ENCODE measurements at places on chromosomes 4 and X.
A peak's percentile ranks its signal among the peaks of the same experiment; 100 is the strongest.

DNA sequence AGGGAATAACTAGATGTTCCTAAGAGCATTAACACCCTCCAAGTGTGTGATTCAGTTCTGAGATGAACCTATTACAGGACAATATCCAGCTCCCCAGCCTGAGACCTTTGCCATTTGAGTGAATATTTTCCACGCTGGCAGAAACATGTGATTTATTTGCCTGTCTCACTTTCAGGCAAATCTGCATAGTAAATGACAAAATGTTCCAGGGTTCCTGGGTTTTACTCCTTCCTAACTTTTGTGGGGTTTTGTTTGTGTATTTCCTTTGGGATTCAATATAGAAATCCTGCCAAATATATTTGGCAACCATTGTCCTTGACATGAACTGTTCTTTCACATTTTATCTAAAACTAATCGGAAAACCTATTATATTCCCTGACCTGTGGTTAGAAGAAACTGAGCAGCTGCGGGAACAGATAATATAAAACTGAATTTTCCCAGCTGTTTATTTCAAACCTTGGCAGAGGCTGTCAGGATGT, 12.5 kb downstream of the F8 start:
- DNase-seq, result no peak

- no peak for DNase-seq
Measured at GRCh38 chr4:156158747-156159146, 205.1 kb upstream of the CTSO start.

DNA sequence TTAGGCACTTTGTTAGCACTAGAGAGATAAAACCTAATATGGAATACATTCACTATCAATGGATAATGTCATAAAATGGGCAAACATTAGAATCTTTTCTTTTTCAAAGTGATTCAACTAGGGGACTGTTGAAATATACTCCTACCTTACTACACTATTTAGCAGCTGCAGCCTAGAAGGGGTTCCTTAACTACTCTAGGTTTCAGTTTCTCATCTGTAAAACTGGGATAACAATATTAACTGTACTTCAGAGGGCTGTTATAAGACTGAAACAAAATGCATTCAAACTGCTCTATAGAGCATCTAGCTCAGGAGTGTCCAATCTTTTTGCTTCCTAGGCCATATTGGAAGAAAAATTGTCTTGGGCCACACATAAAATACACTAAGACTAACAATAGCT, 147.4 kb downstream of the CDS1 start:
- DNase-seq, result no peak

DNA sequence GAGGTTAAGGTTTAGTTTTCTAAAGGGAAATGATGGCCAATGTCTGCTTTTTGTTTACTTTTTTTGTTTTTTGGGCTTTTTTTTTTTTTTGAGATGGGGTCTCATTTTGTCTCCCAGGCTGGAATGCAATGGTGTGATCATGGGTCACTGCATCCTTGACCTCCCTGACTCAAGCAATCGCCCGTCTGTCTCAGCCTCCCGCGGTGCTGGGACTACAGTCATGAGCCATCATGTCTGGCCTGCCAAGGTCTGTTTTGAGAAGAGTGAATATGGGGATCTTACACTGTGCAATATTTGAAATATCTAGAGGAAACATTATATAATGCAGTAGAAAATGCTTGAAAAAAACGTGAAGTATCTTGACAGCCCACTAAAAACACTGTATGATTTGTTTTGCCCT, 162.5 kb downstream of the GASK1B start:
- DNase-seq, result no peak

DNA sequence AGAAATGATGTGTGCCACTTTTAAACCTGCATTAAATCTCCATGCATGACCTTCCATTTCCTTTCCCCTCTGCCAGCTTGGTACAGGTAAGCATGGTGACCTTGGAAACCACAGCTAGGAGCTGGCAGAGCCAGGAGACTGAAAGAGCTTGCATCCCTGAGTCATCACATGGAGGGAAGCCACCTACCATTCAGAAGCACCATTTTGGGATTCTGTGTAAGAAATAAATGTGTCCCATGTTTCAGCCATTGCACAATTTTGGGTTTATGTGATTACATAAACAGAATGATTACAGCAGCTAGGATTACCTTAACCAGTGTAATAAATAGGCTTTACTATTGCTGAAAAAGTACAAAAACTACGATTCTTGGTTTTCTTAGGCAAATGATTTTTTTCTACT, 17.3 kb upstream of the CCDC149 start:
- DNase-seq, result no peak

- no peak for DNase-seq
Measured at GRCh38 chrX:151151665-151152267, 24.6 kb upstream of the GPR50 start.

- DNase-seq, result no peak
Measured at GRCh38 chrX:47169726-47170515, 23.7 kb upstream of the UBA1 start.

- DNase-seq, result no peak
Measured at GRCh38 chr4:125735102-125735501, 420.3 kb downstream of the FAT4 start.

DNA sequence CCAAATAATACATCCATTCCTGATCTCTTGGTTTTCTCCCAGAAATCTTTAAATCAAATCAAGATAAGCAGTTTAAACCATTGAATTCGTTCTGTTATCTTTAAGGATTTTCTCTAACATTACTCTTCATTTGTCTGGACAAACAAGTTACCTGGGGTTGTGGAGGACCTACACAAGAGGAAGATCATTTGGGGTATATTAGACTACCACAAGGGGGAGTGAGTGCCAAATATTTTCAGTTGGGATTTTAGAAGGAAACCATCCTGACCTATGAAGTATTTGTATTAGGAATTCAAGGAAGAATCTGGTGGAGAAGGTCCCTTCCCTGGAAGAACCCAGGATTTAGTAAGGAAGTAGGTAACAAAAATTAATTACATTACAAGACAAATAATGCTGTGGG, 12.0 kb upstream of the DCHS2 start:
- DNase-seq, result no peak

GRCh38 chr4:124070688-124071484, 641.6 kb downstream of the ANKRD50 start:
- no peak for DNase-seq

GRCh38 chr4:186203406-186203805, 12.0 kb downstream of the CYP4V2 start:
- DNase-seq, result no peak

- DNase-seq, result peak; percentile 18
Measured at GRCh38 chrX:150486011-150486410, 82.4 kb upstream of the MTM1 start.

DNA sequence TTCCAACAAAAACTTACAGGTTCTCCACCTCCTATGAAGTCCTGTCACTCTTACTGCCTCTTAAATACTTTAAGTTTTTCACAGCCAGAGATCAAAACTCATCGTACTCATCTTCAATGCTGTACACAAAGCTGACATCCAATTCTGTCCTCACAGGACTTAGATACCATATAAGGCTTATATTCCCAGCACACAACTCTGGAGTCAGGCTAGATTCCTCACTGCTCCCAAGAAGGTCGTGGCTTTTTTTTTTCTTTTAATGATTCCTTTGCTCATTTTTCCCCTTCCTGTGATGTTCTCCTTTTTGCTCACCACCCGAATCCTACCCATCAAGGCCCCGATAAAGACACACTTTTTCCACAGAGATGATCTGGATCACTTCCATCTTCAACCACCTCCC, 914 bp downstream of the TRAPPC2 start:
- DNase-seq, result no peak

DNA sequence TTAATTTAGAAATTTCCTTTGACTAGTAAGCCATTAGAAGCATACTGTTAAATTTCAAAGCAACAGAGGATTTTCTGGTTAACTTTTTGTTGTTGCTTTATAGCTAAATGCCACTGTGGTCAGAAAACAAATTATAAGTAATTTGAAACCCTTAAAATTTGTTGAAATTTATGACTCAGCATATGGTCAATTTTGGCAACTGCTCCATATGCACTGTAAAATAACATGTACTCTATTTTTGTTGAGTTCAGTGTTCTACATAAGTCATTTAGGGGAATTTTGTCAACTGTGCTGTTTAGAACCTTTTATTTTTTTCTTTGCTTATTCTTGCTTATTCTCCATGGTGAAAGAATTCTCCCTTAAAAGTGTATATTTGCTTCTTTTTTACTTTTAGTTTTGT, 28.6 kb downstream of the SCLT1 start:
- DNase-seq, result no peak

DNA sequence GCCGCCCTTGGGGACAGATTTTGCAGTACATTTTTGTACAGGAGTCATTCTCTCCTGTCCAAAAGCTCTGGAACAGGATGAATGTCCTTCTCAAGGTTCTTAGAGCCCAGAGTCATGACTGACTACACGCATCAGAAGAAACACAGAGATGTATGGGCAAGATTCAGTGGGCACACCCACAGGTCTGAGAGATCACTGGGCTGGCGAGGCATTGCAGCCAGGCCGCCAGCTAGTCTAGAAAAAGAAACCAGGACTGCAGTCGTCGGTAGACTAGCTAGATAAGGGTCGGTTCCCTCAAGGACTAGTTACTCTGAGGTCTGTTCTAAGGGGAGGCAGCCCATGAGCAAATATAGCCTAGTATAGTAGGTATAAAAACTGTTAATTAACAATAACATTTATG, 19.8 kb downstream of the GBA3 start:
- no peak for DNase-seq

GRCh38 chr4:38664706-38665401, 855 bp downstream of the KLF3 start:
- no peak for DNase-seq

DNA sequence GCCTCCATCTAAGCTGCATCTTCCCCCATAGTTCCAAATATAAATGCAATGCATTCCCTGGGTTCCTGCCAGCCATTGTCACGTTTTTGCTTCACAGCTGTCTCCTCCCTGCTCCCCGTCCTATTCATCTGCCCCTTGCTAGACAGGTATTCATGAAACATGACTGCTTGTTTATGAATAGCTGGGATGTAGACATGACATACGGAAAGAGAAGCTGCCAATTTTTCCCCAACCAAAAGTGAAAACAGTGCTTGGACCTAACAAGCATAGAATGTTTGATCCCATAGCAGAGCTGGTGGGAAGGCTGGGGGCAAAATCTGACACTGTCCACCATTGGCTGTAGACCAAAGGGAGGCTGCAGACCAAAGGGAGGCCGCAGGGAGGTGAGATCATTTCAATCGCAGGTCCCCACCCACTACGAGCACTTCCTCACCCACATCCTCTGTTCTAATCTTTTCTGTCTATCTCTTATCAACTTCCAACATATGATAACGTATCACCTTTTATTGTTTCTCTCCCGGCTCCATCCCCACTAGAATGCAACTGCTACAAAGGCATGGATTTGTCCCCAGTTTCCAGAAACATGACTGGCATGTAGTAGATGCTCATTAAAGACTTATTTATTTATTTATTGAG, 8.5 kb upstream of the GYG2 start:
- no peak for DNase-seq

GRCh38 chrX:152733261-152733975, at the start of the genes CSAG1 and MAGEA12:
Gene CSAG1, minus strand, starts transcription at chrX:152733721. Its CDS starts 1,261 bp downstream, at chrX:152732460.
Gene MAGEA12, plus strand, starts transcription at chrX:152733757. Its CDS starts 2,405 bp downstream, at chrX:152736162.
- DNase-seq, result no peak

GRCh38 chr4:54727346-54727745, 69.6 kb downstream of the KIT start:
- no peak for DNase-seq

DNA sequence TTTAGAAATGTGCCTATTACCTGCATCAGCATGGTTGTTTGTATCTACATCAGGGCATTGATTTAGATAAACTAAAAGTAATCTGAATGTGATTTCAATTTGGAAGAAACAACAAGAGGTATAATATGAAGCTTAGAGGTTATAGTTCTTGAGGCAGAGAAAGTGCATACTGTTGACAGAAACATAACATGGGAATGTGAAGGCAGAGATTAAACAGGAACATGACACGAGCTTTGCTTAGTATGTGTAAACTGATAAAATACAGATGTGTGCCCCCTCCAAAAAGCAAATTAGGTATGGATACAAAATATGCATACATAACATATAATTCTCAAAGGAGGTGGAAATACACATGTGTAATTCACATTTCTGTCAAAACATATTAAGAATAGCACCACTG, 1180.2 kb upstream of the ADGRL3 start:
- no peak for DNase-seq

- DNase-seq, result no peak
Measured at GRCh38 chr4:26194764-26195163, 126.0 kb upstream of the RBPJ start.

DNA sequence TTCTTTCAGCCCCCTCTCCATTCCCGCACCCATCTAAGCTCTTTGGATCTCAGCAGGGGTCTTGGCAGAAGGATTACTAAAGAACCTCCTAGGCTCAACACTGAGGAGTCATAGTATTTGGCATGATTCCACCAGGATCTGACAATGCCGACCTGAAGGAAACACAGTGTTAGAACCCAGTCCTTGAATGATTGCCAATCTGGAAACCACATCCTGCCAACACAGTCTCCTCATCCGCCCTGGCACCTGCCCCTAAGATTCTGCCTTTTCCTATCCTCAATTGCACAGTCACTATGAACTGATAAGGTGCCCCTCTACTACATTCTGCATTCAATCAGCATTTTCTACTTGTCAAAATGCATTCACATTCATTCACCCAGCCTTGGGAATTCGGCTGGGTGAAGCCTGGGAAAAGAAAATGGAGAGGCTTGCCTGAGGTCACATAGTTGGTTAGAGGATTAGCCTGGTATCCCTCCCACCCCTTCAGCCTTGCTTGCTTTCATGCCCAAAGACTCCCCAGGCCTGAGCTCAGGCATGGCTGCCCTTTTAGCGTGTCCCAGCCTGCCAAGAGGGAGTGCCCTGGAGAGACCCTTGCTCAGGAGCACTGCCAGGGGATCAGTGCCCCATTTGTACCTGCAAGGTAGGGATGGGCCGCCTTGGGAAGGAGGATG, 2.2 kb upstream of the CLDN2 start:
- no peak for DNase-seq

DNA sequence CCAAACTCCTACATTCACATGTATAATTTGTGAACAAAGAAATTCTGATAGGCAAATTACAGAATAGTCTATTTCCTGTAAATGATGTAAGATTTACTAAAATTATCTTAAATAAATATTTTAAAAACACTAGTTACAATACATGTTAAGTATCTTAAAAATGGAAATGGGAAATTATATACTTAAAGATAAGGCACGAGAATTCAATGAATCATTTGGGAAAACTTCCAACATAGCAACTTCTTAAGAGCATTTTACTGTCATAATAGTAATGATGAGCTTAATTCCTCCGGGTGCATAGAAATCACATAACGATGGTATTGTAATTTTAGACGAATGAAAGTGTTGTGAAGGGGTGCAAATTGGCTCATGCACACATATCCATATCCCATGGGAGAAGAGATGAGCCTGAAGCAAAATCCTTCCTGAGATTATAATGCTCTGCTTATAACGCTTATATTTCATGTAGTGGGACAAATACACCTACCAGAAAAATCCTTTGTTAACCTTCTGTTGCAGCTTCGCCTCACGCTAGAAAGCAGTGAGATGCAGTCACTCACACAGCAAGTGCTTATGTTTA, 873.5 kb downstream of the PDHA2 start:
- DNase-seq, result no peak

- no peak for DNase-seq
Measured at GRCh38 chr4:156290811-156291210, 337.1 kb upstream of the CTSO start.

Measured in activated T-helper 1 cell treated with anti-CD3 and anti-CD28 coated beads, Interleukin-2, amount 50 U/mL, for 16 hours (primary cell).